ENCODE measurements at places on chromosomes 1 and 21. TPM values are rescaled to one million over a fixed set of nuclear protein-coding genes. Genes with fewer than 3 reads are reported as not detected.

Gene RSPH1
- 0.29 TPM for total RNA-seq

Gene RORC
- not detected for total RNA-seq

Gene EPHA8
- total RNA-seq = not detected

Gene CYP4A11
- total RNA-seq = not detected
